ENCODE measurements at places on chromosomes 11 and 22. TPM values are rescaled to one million over a fixed set of nuclear protein-coding genes. Genes with fewer than 3 reads are reported as not detected.

The ADAMTS8 gene
- polyA plus RNA-seq: 3.7 TPM

The MS4A6A gene
- polyA plus RNA-seq: 23.5 TPM

The SMPD1 gene
- 22.0 TPM for polyA plus RNA-seq

The RASGRP2 gene
- polyA plus RNA-seq: 7.2 TPM

The OR51I1 gene
- not detected for polyA plus RNA-seq
